Sigmoid colon (tissue), 7 donors: ENCODE measurements at places on chromosomes 12 and 14. TPM values are rescaled to one million over a fixed set of nuclear protein-coding genes. Genes with fewer than 3 reads are reported as not detected.

- no peaks in the 10 kb centered on the region for H3K36me3 ChIP-seq
- no peaks in the 10 kb centered on the region for H3K27me3 ChIP-seq
- peaks cover 56% of the 10 kb centered on the region for H3K4me1 ChIP-seq
- H3K27ac ChIP-seq: peak overlapping the region; percentile 57
- peak; percentile 79 for DNase-seq
These were observed 32.2 kb downstream of the SUSD6 start for GRCh38 chr14:69643430-69644200.

DNA sequence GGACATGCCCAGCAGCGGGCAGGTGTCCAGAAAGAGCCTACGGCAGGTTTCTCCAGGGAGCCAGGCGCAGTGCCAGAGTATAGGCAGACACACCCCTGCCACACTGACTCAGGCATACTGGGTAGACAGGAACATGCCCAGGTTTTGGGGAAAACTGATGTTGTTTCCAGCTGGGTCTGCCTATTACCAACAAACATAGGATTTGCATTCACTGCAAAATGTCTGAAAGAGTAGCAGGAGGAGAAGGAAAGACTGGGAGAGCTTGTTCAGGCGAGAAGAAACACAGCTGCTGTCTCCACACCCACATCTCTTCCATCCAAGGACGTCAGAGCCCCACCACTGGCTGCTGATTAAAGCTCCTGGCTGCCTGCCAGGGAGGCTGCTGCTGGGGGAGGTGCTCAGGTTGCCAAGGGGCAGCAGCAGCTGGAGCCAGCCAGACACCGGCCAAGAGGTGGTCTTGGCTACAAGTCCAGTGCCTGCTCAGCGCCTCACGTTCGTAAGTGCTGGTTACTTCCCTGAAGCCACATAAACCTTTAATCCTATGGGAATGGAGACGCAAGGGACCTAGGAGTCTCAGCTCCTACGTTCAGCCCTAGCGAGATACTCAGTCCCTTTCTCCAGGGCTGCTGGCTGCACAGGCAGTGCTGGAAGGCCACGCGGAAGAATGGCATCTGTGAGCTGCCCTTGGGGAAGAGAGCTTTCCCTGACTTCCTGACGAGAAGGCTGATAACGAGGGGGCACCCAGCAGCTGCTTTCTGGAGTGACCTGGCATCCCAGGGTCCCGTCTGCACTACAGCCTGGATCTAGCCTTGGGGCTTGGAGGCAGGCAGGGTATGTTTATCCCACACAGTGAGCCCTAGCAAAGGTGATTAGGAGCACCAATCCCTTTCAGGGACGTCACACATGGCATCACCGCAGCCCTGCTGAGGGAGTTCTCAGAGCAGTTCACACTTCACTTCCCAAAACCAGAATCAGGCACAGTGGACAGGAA is 58.1 kb downstream of the PLEKHG3 start:
- H3K27me3 ChIP-seq: no peaks in the 10 kb centered on the region
- H3K4me3 ChIP-seq: peak overlapping the region; percentile 1
- no peaks in the 10 kb centered on the region for H3K36me3 ChIP-seq
- H3K4me1 ChIP-seq: peaks cover 65% of the 10 kb centered on the region

The FAM186B gene
- 0.16 TPM for total RNA-seq

DNA sequence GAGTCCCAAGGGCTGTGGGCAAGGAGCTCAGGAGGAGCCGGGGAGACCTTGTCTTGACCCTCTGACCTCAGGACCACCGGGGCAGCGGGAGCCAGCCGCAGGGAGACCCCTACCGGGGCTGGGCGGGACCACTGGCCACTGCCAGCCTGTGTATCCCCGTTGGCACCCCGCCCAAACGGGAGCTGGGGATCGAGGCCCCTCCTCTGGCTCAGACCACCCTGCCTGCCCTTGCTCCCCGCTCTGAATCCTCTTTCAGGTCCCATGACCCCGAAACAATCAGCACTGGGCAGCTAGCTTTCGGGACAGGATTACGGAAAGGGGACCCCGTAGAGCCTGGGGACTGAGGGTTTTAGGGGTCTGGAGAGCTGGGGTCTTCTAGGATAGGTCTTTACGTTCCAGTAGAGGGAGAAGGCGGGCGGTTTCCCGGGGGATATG is 1.3 kb downstream of the GLI1 start:
- H3K27me3 ChIP-seq: no peaks in the 10 kb centered on the region
- peaks cover 33% of the 10 kb centered on the region for H3K4me1 ChIP-seq
- H3K27ac ChIP-seq: peak overlapping the region; percentile 91
- H3K4me3 ChIP-seq: peak overlapping the region; percentile 68
- DNase-seq: no peak

The FBLN5 gene
- total RNA-seq: 253 TPM
